ENCODE measurements at places on chromosomes 13 and 19.

DNA sequence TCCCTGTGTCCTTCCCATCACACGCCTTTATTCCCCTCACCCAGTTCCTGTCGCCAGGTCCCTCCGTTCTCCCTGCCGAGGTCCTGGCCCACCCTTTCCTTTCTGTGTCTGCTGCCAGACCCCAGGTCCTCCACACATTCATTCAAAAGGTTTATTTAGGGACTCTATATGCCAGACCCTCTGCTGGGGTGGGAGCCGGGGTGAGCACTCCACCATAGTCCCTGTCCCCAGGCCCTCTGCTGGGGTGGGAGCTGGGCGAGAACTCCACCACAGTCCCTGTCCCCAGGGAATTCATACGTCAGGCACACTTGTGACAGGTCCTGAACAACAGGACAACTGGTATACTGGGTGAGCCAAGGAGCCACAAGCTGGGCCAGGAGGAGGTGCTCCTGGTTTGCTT is 34.4 kb upstream of the TUBGCP3 start:
- DNase-seq: no peak

GRCh38 chr13:80504453-80504852 is 163.5 kb upstream of the SPRY2 start:
- no peak for DNase-seq

DNA sequence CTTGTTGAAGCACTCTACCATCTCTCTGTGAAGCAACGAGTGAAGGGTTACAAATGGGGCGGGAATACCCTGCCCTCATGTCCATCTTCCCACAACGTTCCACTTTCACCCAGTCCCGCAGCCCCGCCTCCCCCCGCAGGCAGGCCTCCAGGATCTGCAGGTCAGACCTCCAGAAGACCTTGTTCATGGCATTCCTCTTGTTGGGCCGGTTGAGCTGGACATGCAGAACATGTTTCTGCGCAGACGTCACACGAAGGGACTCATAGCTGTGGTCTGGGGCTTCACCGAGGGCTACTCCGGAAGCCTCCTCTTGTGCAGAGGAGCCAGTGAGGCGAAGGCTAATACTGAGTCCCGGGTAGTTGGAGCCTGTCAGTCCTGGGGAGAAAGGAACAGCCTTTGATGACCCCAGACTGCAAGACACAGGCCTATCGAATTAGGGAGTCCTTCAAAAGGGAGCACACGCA is 420 bp downstream of the ECH1 start:
- DNase-seq: no peak

DNA sequence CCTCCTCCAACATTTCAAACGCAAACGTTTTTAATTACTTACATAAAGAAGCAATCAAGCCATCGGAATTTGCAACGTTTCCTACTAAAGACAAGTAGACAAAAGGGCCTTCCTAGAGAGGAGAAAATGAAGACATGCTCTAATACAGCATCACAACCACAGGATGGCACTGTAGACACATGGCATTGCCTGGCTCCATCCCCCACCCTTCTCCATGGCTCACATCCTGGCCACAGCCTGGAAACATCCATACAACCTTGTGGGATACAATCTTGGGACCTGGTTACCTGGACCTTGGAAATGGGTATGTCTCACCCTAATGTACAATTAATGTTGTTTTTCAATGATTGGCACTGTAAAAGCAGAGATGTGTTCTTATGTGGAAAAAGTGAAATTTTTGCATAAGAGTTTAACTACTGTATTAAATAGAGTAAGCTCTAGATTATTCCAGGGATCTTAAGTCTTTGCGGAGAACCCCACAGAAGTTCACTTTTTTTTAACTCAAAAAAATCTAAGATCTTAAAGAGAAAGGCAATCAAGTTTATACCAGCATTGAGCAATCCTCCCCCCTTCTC is 21.5 kb downstream of the EBPL start:
- DNase-seq: no peak

- no peak for DNase-seq
These were observed 56.1 kb downstream of the MRPL57 start for GRCh38 chr13:21232599-21232998.

DNA sequence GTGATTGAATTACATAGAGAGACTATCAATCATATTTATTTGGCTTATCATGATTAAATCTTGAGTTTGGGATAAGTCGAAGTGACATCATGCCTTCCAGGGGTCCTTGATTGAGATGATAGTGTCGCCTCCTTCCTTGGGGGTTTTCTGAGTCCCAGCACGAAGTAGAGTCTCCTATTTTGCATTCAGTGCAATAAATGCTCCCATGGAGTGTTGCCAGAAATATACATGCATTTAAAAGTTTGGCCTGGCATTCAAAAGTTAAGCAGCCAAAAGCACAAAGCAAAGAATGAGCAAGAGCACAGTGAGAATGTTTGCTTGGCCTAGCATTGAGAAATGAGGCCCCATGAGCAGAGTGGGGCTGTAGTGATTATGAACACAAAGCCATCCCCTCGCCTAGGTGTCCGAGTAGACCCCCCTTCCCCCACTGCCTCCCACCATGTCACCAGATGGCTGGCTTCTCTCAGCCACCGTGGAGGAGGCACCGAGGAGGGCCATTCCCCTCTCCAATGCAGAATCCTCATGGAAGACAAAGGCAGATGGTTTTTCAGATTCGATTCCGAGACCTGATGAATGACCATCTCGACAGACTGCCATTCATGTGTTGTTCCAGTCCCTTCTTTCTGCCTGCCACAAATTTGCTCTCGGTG is 58.8 kb upstream of the UBL3 start:
- DNase-seq: no peak

- no peak for DNase-seq
These were observed 108.2 kb downstream of the EDNRB start for GRCh38 chr13:77810430-77810829.

- DNase-seq: peak; percentile 86
These were observed 703 bp upstream of the PLEKHG2 start for GRCh38 chr19:39411832-39412099.

DNA sequence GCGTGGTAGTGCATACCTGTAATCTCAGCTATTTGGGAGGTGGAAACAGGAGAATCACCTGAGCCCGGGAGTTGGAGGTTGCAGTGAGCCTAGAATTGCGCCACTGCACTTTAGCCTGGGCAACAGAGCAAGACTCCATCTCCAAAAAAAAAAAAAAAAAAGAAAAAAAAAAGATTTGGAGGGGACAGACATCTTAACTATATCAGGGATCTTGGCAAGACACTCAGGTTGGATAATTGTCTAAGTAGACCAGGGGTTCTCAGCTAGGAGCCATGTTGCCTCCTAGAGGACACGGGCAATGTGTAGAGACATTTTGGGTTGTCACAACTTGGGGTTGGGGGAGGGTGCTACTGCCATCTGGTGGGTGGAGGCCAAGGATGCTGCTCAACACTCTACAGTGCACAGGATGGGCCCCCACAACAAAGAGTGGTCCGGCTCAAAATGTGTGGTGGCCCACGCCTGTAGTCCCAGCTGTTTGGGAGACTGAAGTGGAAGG is 1.9 kb upstream of the ZNF580 start:
- DNase-seq: no peak

- DNase-seq: no peak
These were observed 61.7 kb downstream of the ZNF627 start for GRCh38 chr19:11658970-11659369.

GRCh38 chr13:100234006-100234405 is 145.1 kb downstream of the PCCA start:
- DNase-seq: no peak

DNA sequence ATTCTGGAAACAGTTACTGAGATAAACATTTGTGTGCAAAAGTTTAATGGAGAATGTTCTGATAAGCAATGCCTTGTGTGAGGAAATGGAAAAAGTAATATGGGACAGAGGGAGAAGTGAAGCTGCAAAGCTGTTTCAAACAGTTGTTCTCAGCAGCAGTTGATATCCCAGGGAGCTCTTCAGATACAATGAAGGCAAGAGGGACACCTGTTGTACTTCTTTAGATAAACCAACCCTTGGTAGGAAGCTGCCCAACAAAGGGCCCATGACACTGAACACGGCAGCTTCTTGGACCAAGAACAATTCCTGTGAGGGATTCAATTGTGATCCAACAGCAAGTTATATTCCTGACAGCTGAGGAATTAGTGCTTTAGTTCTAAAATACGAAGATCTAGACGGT is 894.3 kb upstream of the PCDH20 start:
- DNase-seq: no peak

DNA sequence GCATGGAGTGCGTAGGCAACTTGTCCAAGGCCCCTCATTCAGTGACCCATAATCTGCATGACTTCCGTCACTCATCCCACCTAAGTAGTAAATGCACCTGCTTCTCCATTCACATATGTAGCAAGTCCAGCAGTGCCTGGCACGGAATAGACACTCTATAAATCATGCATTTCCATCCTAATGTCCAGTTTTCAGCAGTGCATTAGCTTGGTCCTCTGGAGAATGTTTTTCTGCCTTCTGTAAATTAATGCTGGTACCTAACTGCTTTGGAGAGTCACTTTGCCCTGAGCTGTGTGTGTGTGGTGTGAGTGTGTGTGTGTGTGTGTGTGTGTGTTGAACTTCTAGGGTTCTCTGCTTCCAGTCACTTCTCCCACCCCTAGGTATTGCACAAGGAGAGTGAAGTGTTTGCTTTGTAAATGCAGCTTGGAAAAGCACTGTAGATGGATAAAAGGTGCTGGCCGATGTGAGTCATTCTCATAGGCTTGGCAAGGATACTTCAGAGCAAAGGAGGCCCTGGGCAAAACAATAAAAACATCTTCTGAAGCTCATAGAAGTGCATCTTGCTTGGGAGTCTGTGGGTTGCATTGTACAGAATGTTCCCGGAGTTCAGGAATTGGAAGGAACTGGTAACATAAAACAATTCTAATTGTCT is 181.8 kb downstream of the KATNAL1 start:
- DNase-seq: no peak

- DNase-seq: no peak
These were observed at the start of gene ICAM5 for GRCh38 chr19:10289836-10290356. Gene ICAM5, plus strand, starts transcription at chr19:10289952. Its CDS starts 92 bp downstream, at chr19:10290044.

GRCh38 chr13:30362869-30363268 is 55.5 kb upstream of the KATNAL1 start:
- no peak for DNase-seq

GRCh38 chr13:74646091-74646490 is 511.9 kb upstream of the KLF12 start:
- DNase-seq: no peak

DNA sequence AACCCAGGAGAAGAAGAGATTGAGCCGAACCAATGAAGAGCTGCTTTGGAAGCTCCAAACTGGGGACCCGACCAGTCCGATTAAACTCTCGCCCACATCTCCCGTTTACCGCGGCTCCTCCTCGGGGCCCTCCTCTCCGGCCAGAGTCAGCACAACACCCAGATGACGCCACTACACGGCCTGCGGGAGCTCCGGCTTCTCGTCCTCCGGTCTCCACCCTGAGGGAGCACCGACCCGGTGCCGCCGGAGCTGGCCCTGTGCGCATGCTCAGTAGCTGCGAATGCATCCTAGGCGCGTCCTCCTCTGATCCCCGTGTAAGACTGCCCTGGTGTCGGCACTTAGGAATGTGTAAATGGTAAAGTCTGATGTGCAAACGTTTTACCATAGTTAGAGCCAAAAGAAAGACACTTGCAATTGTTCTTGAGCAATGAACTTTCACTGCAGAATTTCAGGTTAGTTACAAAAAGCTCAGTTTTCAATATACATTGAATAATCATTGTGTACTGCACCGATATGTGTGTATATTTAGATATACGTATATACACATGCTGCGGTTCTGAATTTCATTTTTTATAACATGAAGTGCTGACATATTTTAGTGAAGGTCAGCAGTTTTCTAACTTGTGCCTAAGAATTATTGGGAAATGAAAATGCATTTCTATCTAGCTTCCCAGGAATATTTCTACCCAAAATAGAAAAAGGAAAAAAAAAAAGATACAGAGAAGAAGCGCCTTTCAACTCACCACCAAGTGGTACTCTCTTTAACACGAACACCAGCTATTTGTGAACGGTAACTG is 92.2 kb downstream of the SLC7A1 start:
- no peak for DNase-seq

GRCh38 chr13:29196409-29197074 is 376.4 kb downstream of the MTUS2 start:
- no peak for DNase-seq

DNA sequence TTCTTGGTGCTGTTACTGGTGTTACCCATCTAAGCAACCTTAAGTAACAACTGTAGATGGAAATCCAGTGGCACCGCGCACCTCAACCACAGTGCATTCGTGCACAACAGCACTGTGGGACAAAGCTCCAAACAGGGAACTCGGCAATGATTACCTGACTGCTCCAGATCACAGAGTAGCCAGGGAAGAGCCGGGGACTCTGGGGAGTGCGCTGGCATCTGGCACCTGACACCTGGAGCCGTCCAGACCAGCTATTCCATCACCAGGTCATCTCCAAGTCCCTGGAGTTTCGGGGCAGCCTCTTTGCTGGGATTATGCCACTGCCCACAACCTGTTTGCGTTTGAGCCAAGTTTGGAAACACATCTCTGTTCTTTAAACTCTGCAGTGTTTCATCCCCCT is 62.0 kb downstream of the COL4A1 start:
- DNase-seq: no peak

DNA sequence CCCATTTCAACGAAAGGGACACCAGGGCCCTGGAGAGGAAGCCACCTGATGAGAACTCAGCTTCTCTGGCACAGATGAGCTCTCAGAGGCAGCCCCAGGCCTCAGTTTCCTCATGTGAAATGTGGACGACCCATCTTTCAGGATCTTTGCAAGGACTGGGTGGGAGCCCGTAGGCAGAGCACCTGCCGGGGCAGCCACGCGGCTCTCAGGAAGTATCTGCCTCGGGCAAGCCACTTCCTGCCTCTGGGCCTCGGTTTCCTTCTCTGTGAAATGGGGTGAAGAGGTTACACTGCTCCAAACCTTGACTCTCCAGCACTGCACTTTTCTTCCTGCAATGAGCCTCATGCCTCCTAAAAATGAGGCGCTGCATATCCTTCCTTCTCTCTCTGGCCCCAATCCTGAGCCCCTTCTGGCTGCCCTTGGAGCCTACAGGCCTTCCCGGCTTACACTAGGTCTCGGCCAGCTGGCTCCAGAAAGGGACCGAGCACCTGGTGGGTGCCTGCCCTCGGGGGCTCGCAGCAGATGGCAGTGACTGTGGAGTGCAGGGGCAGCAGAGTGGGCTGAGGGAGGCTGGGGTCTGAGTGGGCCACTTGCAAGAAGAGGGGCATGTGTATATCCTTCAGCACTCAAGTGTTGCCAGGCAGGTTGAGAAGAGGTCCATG is 3.5 kb downstream of the SSBP4 start:
- no peak for DNase-seq

DNA sequence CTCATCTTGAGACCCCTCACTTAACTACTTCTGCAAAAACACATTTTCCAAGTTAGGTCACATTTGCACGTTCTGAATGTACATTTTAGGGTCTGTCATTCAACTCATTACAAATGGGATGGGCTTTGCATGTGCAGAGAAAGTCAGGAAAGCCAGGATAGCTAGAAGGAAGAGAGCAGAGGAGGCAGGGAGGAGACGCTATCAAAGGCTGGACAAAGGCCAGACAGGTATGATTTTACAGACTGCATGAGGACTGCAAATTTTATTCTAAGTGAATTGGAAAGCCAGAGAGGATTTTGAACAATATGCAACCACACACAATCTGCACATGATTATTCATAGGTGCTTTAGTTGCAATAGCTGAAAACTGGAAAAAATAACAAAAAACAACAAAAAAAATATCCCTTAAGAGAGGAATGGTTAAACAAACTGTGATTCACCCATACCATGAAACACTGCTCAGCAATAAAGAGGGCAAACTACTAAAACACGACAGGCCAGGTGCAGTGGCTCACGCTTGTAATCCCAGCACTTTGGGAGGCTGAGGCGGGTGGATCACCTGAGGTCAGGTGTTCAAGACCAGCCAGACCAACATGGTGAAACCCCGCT is 21.1 kb downstream of the SYDE1 start:
- DNase-seq: no peak

GRCh38 chr13:48892688-48893075 is 83.0 kb upstream of the FNDC3A start:
- no peak for DNase-seq
